ENCODE measurements at places on chromosomes 3 and 15.

GRCh38 chr15:70796516-70797310 is 33.4 kb upstream of the UACA start:
- H3K4me1 ChIP-seq: no peaks in the 10 kb centered on the region
- no peaks in the 10 kb centered on the region for H3K36me3 ChIP-seq
- no peak for DNase-seq
- H3K27ac ChIP-seq: no peak overlapping the region
- H3K4me3 ChIP-seq: no peak overlapping the region
- peaks cover 5% of the 10 kb centered on the region for H3K27me3 ChIP-seq

- H3K4me3 ChIP-seq: no peak overlapping the region
- H3K27me3 ChIP-seq: no peaks in the 10 kb centered on the region
- H3K36me3 ChIP-seq: no peaks in the 10 kb centered on the region
- no peak overlapping the region for H3K27ac ChIP-seq
Measured at GRCh38 chr3:131233900-131234668, 147.5 kb upstream of the NUDT16 start.

- H3K27me3 ChIP-seq: no peaks in the 10 kb centered on the region
- no peak overlapping the region for H3K4me3 ChIP-seq
- H3K36me3 ChIP-seq: no peaks in the 10 kb centered on the region
Measured at GRCh38 chr3:65126527-65127410, 439.0 kb upstream of the ADAMTS9 start.

DNA sequence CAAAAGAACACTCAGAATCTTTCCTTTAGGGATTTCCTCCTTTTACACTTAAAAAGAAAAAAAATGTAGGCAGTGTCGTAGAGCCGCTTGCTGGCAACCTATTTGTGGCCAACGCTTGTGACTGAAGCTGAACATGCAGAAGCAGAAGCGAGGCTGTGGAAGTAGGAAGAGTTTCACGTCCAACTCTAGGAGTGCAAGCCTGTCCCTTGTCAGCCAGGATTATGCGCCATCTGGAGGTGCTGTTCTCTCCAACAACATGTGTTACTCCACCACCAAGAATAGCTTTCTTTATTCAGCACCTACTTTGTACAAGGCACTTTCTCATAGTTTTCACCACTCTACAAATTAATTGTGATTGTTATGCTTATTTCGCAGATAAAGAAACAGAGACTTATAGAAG is 223.2 kb upstream of the LMCD1 start:
- H3K36me3 ChIP-seq: no peaks in the 10 kb centered on the region
- no peaks in the 10 kb centered on the region for H3K4me1 ChIP-seq
- no peak for DNase-seq
- no peaks in the 10 kb centered on the region for H3K27me3 ChIP-seq
- no peak overlapping the region for H3K27ac ChIP-seq

GRCh38 chr3:42224658-42225421 is 41.1 kb downstream of the CCK start:
- peaks cover 8% of the 10 kb centered on the region for H3K36me3 ChIP-seq
- no peaks in the 10 kb centered on the region for H3K27me3 ChIP-seq
- H3K27ac ChIP-seq: no peak overlapping the region
- H3K4me3 ChIP-seq: no peak overlapping the region
- H3K4me1 ChIP-seq: peaks cover 3% of the 10 kb centered on the region

GRCh38 chr3:151002003-151002981 is 29.8 kb upstream of the CLRN1 start:
- H3K27me3 ChIP-seq: no peaks in the 10 kb centered on the region
- DNase-seq: no peak
- no peak overlapping the region for H3K4me3 ChIP-seq
- no peaks in the 10 kb centered on the region for H3K4me1 ChIP-seq
- no peak overlapping the region for H3K27ac ChIP-seq

- no peak overlapping the region for H3K4me3 ChIP-seq
- peaks cover 46% of the 10 kb centered on the region for H3K36me3 ChIP-seq
- no peaks in the 10 kb centered on the region for H3K27me3 ChIP-seq
Measured at GRCh38 chr15:83046558-83047127, 20.4 kb downstream of the BTBD1 start.

DNA sequence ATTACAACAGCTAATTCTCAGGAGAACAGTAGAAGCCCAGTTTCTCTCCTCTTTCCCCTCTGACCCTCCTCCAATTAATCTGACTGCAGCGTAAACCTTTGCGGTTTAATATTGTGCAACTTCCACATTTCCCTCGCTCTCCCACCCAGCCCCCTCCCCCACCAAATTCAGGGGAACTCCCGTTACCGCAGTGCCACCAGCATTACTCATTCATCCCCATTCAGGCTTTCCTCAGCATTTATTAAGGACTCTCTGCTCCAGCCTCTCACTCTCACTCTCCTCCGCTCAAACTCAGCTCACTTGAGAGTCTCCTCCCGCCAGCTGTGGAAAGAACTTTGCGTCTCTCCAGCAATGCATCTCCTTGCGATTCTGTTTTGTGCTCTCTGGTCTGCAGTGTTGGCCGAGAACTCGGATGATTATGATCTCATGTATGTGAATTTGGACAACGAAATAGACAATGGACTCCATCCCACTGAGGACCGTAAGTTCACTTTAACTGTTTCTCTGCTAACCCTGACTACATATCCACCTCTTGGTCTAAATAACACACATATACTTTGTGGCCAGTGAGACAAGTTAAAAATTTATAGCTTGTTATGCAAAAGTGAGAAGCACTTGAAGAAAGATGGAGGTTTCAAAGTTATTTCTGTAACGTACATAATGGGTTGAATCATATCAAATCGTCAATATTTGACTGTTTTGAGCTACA is at the start of gene PTX3:
TSS of gene PTX3 (plus strand) at position 268 of the 709 bp plus-strand sequence. CDS start at position 352, 84 bp downstream.
- no peaks in the 10 kb centered on the region for H3K4me1 ChIP-seq
- peaks cover 4% of the 10 kb centered on the region for H3K27me3 ChIP-seq
- no peaks in the 10 kb centered on the region for H3K36me3 ChIP-seq
- no peak within 1 kb of the TSS for H3K4me3 ChIP-seq
- no peak within 1 kb of the TSS for H3K27ac ChIP-seq
- no peak for DNase-seq

GRCh38 chr3:51057121-51057520 is 328.0 kb upstream of the MANF start:
- H3K4me1 ChIP-seq: no peaks in the 10 kb centered on the region
- DNase-seq: no peak
- H3K27ac ChIP-seq: no peak overlapping the region

DNA sequence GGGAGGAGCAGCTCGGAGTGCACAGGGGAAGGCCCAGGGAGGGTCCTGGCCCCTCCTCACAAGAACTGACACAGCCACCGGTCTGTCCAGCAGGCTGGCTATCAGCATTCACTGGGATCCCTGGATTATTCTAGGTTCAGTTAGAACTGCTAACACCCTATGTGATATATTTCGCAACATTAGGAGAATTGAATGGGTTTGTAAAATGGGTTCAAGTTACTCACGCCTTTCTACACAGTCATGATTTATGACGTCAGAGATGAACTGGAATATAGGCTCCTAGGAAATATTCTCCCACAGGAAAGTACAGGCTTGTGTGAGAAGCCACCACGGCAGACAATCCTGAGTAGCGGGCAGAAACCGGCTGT is 969 bp upstream of the BSN start:
- DNase-seq: no peak
- no peak overlapping the region for H3K4me3 ChIP-seq
- H3K4me1 ChIP-seq: peaks cover 5% of the 10 kb centered on the region
- peaks cover 12% of the 10 kb centered on the region for H3K27me3 ChIP-seq
- no peaks in the 10 kb centered on the region for H3K36me3 ChIP-seq

- H3K27ac ChIP-seq: no peak overlapping the region
- H3K4me1 ChIP-seq: no peaks in the 10 kb centered on the region
- no peak overlapping the region for H3K4me3 ChIP-seq
- peaks cover 2% of the 10 kb centered on the region for H3K27me3 ChIP-seq
- no peak for DNase-seq
Measured at GRCh38 chr15:69852482-69852881, 245.2 kb downstream of the TLE3 start.

DNA sequence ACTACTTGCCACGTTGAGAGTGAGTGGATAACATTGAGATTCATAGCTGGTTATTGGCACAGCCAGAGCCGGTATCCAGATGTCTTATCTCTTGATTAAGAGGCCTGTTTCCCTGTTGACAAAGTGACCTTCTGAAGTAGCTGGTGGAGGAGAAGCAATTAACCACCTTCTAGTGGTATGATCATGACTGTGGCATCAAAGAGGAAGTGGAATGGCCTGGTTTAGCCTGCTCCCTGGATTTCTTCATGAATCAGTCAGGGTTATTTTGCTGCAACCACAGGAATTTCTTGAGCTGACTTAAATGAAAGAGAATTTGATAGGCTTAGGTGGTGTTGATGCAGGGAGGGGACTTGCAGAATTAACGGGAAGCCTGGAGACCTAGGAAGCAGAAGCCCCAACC is 398.3 kb downstream of the MFSD1 start:
- no peak overlapping the region for H3K4me3 ChIP-seq
- H3K36me3 ChIP-seq: no peaks in the 10 kb centered on the region
- H3K4me1 ChIP-seq: no peaks in the 10 kb centered on the region
- no peak for DNase-seq
- H3K27ac ChIP-seq: no peak overlapping the region

- peak overlapping the region; percentile 22 for H3K27ac ChIP-seq
- H3K4me3 ChIP-seq: no peak overlapping the region
- H3K4me1 ChIP-seq: peaks cover 9% of the 10 kb centered on the region
- no peaks in the 10 kb centered on the region for H3K27me3 ChIP-seq
Measured at GRCh38 chr3:123153125-123154019, 48.4 kb upstream of the SEC22A start.

DNA sequence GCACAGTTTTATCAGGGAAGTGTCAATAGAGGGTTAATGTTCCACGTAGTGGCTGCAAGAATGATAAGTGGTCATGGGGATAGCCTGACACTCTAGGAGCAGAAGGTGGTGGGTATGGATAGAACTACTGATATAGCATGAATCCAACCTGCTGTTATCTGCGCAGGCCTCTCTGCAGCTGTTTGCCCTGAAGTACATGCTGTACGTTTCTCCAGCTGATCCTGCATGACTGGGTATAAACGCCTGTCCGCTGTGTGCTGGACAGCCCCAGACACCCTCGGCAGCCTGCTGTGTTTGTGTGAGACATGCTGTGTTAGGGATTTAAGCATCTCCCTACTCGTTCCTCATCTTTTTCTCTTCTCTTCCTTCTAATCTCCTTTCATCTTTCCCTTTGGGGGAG is 87.1 kb downstream of the LPP start:
- no peaks in the 10 kb centered on the region for H3K4me1 ChIP-seq
- DNase-seq: no peak
- H3K27ac ChIP-seq: no peak overlapping the region
- no peak overlapping the region for H3K4me3 ChIP-seq
- H3K27me3 ChIP-seq: peaks cover 5% of the 10 kb centered on the region

DNA sequence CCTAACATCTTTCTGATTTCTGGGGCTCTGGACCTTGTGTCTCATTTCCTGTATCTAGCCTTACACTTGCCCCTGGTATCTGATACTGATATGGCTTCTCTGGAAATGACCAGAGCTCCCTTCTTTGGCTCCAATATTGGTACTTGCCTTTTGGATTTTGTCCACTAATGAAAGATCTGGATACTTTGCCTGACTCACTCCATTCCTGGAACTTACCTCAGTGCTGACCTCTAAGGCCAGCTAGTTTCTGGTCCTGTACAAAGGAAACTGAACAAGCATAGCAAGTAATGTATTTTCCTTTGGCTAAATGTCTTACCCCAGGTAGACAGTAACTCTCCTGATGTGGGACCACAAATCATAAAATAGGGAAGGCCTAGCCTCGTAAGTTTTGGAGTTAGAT is 93.8 kb upstream of the SLC4A7 start:
- no peaks in the 10 kb centered on the region for H3K27me3 ChIP-seq
- H3K27ac ChIP-seq: no peak overlapping the region
- H3K36me3 ChIP-seq: no peaks in the 10 kb centered on the region

- no peaks in the 10 kb centered on the region for H3K36me3 ChIP-seq
- H3K27ac ChIP-seq: no peak overlapping the region
- H3K4me1 ChIP-seq: no peaks in the 10 kb centered on the region
- H3K27me3 ChIP-seq: no peaks in the 10 kb centered on the region
- DNase-seq: no peak
- H3K4me3 ChIP-seq: no peak overlapping the region
Measured at GRCh38 chr3:138902171-138902570, 44.8 kb downstream of the FOXL2 start.

DNA sequence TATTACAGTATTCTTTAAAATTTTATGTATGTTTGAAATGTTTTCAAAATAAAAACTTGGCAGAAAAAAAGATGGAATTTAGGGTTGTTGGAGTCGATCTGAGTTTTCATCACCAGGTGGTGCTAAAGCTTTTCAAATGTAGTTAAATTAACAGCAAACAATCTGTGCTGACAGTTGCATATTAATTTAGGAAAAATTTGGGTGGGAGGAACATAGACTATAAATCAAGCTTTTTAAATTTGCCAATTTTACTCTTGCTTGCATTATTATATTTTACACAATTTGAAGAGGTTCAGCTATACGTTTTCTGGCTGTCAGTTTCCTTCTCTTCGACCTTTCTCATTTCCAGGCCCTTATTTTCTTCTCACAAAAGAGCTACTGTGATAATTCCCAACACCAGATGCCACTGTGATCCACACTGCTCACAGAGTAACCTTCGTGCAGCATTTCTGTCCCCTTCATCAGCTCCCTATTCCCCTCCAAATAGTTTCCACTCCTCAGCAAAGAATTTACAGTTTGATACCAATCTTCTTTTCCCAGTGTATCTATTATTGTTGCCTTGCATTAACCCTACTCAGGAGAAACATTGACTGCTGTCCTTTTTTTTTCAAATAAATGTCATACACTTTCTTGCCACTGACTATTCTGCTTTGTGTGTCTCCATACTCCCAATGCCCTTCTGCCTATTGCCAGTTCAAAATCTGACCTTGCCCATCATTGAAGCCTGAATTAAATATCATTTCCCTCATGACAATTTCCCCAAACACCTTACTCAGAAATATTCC is 53.4 kb upstream of the EIF5A2 start:
- H3K36me3 ChIP-seq: no peaks in the 10 kb centered on the region
- H3K4me3 ChIP-seq: no peak overlapping the region
- no peak for DNase-seq
- no peak overlapping the region for H3K27ac ChIP-seq
- H3K27me3 ChIP-seq: no peaks in the 10 kb centered on the region
- H3K4me1 ChIP-seq: no peaks in the 10 kb centered on the region

- no peak for DNase-seq
- H3K4me3 ChIP-seq: no peak overlapping the region
- H3K27me3 ChIP-seq: no peaks in the 10 kb centered on the region
- no peak overlapping the region for H3K27ac ChIP-seq
- peaks cover 11% of the 10 kb centered on the region for H3K36me3 ChIP-seq
Measured at GRCh38 chr15:89837134-89837829, 22.6 kb upstream of the ANPEP start.

DNA sequence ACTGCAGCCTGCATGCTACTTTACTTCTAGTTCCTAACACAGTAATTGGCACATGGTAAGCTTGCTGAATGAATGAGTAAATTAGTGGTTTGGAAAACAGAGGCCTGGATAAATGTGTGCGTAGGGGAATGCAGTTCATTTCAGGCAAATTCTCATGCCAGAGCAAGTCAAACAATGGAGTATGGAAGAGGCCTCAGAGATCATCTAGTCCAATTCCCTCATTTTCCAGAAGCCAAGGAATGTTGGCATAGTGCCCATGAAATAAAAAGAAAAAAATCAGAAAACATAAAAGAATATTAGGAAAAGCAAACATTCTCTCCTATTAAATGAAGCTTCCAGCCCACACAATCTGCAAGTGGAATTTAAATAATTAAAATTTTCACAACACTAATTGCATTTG is 92.4 kb downstream of the MB21D2 start:
- no peak overlapping the region for H3K4me3 ChIP-seq
- no peaks in the 10 kb centered on the region for H3K27me3 ChIP-seq
- peaks cover 15% of the 10 kb centered on the region for H3K4me1 ChIP-seq
- no peak overlapping the region for H3K27ac ChIP-seq

All from GM12878 (cell line).